T-cell (primary cell): ENCODE measurements at places on chromosomes 12 and 14. TPM values are rescaled to one million over a fixed set of nuclear protein-coding genes. Genes with fewer than 3 reads are reported as not detected.

DNA sequence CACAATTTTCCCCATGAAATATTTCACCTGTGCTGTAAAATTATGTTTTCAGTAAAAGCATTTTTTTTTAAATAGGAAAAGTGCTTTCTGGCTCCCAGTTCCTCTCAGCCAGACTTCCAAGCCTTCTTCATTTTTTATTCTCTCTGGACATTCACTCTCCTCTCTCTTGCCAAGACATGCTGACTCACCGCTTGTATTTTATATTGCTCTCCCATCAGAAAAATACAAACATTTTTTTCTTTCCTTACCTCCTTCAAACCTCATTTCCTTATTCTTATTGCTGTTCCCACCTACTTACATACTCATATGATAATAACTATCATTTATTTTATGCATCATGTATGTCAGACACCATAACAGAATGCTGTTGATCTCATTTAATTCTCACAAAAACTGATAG lies 37.7 kb upstream of the ZNF641 start:
- H3K36me3 ChIP-seq: no peaks in the 10 kb centered on the region
- no peaks in the 10 kb centered on the region for H3K4me1 ChIP-seq
- peaks cover 10% of the 10 kb centered on the region for H3K27me3 ChIP-seq
- no peak overlapping the region for H3K27ac ChIP-seq

DNA sequence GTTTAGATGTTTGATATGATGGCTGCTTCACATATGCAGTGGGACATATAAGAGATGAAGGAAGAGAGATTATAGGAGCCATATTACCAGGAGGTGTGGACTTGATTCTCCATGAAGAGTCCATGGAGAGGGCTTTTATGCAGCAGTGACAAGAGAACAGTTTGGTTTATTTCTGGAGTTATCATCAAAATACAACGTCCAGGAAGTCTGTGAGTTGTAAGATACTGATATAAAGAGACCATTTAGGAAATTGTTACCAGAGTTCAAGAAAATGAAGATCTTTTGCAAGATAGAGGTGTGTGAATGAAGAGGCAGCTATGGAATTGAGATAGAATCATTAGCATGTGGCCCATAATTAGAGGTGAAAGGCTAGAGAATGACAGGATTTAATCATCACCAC lies 431.7 kb downstream of the NPAS3 start:
- no peaks in the 10 kb centered on the region for H3K36me3 ChIP-seq
- no peaks in the 10 kb centered on the region for H3K27me3 ChIP-seq
- H3K4me3 ChIP-seq: no peak overlapping the region
- no peaks in the 10 kb centered on the region for H3K4me1 ChIP-seq

DNA sequence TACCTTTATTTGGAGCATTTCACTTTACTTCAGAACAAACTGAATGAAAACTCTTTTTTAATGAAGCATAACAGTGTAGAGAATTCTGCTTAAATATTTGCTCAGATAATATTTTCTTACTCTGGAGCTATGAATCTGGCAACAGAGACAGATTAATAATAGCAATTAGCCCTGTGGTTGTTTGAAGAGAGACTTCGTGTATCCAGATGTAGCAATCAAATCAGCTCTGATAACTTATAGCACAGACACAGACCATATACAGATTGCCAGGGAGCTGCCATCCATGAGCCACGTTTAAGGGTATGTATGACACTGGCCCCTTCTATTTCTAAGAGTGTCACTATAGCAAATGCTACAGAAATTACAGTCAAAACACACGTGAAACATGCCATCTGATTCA lies 146.6 kb downstream of the EXOC5 start:
- no peaks in the 10 kb centered on the region for H3K27me3 ChIP-seq
- no peak overlapping the region for H3K27ac ChIP-seq
- DNase-seq: no peak
- no peak overlapping the region for H3K4me3 ChIP-seq

The FOXN4 gene
- total RNA-seq: not detected

- H3K27me3 ChIP-seq: no peaks in the 10 kb centered on the region
- no peaks in the 10 kb centered on the region for H3K36me3 ChIP-seq
- H3K4me3 ChIP-seq: no peak overlapping the region
- DNase-seq: no peak
Measured at GRCh38 chr12:107454109-107454830, 231.3 kb upstream of the PWP1 start.

DNA sequence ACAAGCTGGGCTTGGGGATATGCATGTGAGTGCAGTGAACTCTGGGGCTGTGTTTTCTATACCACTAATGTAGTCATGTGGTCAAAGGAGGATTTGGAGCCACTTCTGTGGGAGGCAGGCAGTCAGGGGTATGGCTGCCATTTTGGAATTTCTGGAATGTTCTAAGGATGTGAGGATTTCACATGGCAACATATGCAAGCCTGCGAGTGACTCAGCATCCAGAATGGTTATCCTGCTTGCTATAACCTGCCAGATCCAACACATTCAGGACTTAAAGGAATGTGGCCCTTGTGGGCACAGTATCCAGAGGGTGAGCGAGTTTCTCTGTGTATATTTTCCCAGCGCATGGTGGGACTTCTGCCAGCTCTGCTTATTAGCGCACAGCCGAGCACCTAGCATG lies 249.2 kb upstream of the PWP1 start:
- H3K27ac ChIP-seq: no peak overlapping the region
- no peak overlapping the region for H3K4me3 ChIP-seq
- no peaks in the 10 kb centered on the region for H3K36me3 ChIP-seq

The KRT5 gene
- not detected for total RNA-seq

The IKZF4 gene
- total RNA-seq: 13.2 TPM

The ACOT6 gene
- not detected for total RNA-seq

GRCh38 chr14:52735921-52736489 lies 6.0 kb downstream of the STYX start:
- H3K4me1 ChIP-seq: peaks cover 22% of the 10 kb centered on the region
- H3K36me3 ChIP-seq: no peaks in the 10 kb centered on the region
- no peak overlapping the region for H3K4me3 ChIP-seq
- peak overlapping the region; percentile 41 for H3K27ac ChIP-seq

The ITGB7 gene
- 469 TPM for total RNA-seq

The BMP4 gene
- total RNA-seq: 1.1 TPM

DNA sequence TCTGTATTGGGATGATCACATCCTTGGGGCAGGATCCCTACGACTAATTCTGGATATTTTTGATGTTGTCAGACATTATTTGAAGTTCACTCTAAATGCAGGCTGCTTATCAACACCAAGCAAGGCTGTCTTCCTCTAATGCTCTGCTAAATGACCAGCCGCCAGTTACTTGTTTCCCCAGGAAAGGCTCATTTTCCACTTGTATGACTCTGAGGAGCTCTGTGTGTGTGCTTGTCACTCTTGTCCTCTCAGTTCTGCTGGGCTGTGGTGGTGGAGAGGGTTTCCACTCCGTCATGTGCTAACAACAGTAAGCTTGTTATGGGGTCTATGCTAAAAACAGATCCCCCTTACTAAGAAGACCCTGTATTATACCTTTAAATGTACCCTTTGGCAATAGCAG lies 42.1 kb downstream of the ATL1 start:
- H3K4me3 ChIP-seq: no peak overlapping the region
- DNase-seq: no peak
- H3K27ac ChIP-seq: no peak overlapping the region
